ENCODE measurements at places on chromosomes 5 and 9.

GRCh38 chr5:92659246-92659645, 921.8 kb downstream of the NR2F1-AS1 start:
- no peaks in the 10 kb centered on the region for H3K27me3 ChIP-seq
- H3K4me1 ChIP-seq = no peaks in the 10 kb centered on the region
- no peak overlapping the region for H3K27ac ChIP-seq
- H3K4me3 ChIP-seq = no peak overlapping the region

- peaks cover 2% of the 10 kb centered on the region for H3K4me1 ChIP-seq
- H3K27ac ChIP-seq = no peak overlapping the region
- H3K27me3 ChIP-seq = peaks cover 44% of the 10 kb centered on the region
- no peak overlapping the region for H3K4me3 ChIP-seq
- no peak for DNase-seq
- no peaks in the 10 kb centered on the region for H3K36me3 ChIP-seq
These were observed 44.3 kb downstream of the PSD2 start for GRCh38 chr5:139839918-139840317.

DNA sequence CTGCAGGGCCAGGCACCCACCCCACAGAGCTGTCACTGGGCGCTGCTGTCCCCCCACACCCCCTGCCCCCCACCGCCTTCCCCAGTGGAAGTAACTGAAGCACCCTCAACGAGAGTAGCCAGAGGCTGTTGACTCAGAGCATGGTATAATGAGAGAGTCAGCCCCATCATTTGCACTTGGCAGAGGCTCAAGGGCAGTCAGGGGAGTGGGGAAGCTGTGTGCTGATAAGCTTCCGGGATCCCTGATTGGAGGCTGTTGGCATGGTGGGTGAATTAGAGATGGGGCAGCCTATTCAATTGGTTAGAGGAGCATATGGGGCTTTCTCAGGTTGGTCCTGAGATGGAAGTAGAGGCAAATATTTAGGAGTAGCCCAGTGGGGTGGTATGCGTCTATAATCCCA, 77.1 kb upstream of the GOLM1 start:
- no peaks in the 10 kb centered on the region for H3K36me3 ChIP-seq
- H3K4me1 ChIP-seq = no peaks in the 10 kb centered on the region
- DNase-seq = no peak
- H3K27ac ChIP-seq = no peak overlapping the region
- H3K27me3 ChIP-seq = no peaks in the 10 kb centered on the region

DNA sequence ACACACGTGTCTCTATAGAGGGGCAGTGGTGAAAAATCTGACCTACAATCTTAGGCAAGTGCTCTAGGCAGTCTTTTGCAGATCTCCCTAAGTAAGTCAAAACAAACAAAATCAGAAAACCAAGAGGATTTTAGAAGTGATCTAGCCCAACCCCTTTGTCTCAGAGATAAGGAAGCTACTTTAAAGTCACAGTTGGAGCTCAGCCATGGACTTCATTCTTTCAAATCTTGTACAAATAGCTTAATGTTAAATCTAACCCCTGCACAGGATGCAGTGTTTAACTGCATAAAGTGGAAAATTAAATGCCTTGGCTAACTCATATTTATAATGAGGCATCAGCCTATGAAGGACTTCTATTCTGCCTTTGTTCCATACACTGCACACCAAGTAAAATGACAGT, 135.1 kb upstream of the RFX3 start:
- no peak overlapping the region for H3K4me3 ChIP-seq
- no peaks in the 10 kb centered on the region for H3K27me3 ChIP-seq
- no peak overlapping the region for H3K27ac ChIP-seq
- DNase-seq = no peak

GRCh38 chr9:106861640-106862109, 1.3 kb upstream of the ZNF462 start:
- no peaks in the 10 kb centered on the region for H3K36me3 ChIP-seq
- DNase-seq = no peak
- H3K4me3 ChIP-seq = peak overlapping the region; percentile 95
- H3K4me1 ChIP-seq = no peaks in the 10 kb centered on the region
- H3K27me3 ChIP-seq = peaks cover 9% of the 10 kb centered on the region
- peak overlapping the region; percentile 88 for H3K27ac ChIP-seq

GRCh38 chr9:133063500-133064231, 1.9 kb downstream of the CEL start:
- no peak overlapping the region for H3K27ac ChIP-seq
- H3K4me1 ChIP-seq = peaks cover 17% of the 10 kb centered on the region
- peaks cover under 1% of the 10 kb centered on the region for H3K36me3 ChIP-seq
- no peak overlapping the region for H3K4me3 ChIP-seq

GRCh38 chr5:123000731-123001130, 35.8 kb downstream of the PPIC start:
- no peak overlapping the region for H3K4me3 ChIP-seq
- no peaks in the 10 kb centered on the region for H3K4me1 ChIP-seq
- H3K27me3 ChIP-seq = no peaks in the 10 kb centered on the region
- peaks cover 16% of the 10 kb centered on the region for H3K36me3 ChIP-seq
- no peak overlapping the region for H3K27ac ChIP-seq

GRCh38 chr5:1636981-1637638, 113.3 kb upstream of the LPCAT1 start:
- H3K27ac ChIP-seq = no peak overlapping the region
- peaks cover 14% of the 10 kb centered on the region for H3K27me3 ChIP-seq
- DNase-seq = no peak
- no peaks in the 10 kb centered on the region for H3K36me3 ChIP-seq

All from mesenchymal stem cell (in vitro differentiated cells and primary cell).